ENCODE measurements at places on chromosomes 11 and 22.

- no peak for DNase-seq
Measured at GRCh38 chr22:50486561-50487289, at the start of gene MIOX. TSS of gene MIOX (plus strand) at chr22:50486859. CDS start at chr22:50486898, 39 bp downstream.

- no peak for DNase-seq
Measured at GRCh38 chr11:114262681-114263512, 33.3 kb upstream of the NNMT start.

DNA sequence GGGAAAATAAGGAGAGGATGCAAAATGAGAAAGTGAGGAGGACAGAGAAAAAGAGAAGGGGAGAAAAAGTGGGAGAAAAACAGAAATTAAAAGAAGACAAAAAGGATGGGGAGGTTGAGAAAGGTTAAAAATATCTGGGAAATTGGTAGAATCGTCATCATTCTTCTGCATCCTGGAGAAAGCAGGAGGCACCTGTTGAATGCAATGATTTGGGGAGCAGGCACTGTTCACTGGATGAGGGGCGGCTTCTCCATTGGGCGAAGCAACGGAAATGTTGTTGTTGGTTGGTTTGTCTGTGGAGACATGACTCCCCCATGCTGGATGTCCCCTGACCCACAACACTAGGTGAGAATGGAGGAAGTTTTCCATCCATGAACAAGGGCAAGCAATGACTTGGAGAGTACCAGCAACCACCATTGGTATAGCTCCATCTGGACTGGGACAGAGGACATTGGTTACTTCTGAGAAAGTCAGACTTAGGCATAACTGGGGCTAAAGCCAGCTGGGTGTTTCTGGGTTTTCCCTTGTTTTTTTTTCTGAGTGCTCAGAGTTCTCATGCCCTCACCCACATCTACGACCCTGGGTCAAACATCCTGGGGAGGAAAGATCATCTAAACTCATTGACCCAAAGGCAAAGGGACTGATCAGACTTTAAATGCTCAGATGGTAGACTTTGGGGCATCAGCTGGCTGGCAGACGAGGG lies 11.9 kb upstream of the CD44 start:
- DNase-seq, result no peak

- no peak for DNase-seq
Measured at GRCh38 chr11:39817241-39817640, 1642.2 kb downstream of the LRRC4C start.

DNA sequence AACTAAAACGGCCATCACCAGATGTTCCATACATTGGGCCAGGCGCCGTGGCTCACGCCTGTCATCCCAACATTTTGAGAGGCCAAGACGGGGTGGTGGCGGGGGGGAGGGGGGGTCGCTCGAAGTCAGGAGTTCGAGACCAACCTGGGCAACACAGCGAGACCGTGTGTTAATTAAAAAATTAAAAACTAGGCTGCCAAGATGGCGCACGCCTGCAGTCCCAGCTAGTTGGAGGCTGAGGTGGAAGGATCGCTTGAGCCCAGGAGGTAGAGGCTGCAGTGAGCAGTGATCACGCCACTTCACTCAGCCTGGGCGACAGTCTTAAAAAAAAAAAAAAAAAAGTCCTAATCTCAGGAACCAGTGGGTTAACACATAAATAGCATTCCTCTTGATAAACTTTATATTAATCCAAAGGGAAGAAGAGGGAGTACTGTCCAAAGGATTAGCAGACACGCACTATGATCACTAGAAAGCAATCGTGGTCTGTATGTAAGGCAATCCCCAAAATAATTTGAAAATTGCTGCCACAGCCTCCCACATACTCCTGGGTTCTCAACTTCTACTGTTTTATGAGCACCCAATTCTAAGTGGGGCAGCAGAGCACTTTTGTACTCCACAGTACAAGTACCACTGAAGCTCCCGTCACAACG lies 604 bp downstream of the PUS3 start:
- DNase-seq, result no peak

DNA sequence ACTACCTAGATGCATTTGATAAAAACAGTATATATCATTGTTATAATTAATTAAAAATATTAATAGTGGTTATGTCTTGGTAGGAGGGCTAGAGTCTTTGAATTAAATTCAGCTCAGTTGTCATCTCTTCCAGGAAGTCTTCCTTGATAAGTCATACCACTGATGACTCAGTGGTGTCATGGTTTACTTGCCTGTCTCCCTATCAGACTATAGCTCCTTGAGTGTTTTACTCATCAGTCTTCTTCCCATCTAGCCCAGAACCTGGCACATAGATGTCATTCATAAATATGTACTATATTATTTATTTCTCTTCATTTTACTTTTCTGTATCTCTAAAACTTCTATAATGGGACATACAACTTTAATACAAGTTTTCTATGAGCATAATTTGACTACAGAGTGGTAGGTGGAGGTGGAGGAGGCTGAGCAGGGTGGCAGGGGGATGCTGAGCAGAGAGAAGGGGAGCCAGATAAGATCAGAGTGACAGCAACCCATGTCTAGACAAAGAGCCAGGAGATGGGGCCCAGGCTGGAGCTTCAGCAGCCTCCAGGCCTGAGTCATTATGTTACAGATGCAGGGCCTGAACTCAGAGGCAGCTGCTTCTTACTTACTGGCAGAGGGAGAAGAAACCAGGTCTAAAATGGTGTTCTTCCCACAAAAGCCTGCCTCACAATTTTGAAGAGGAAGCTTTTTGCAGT lies 82.3 kb upstream of the PHOX2A start:
- DNase-seq, result no peak

GRCh38 chr11:95365348-95365747 lies 134.3 kb upstream of the SESN3 start:
- DNase-seq, result no peak

DNA sequence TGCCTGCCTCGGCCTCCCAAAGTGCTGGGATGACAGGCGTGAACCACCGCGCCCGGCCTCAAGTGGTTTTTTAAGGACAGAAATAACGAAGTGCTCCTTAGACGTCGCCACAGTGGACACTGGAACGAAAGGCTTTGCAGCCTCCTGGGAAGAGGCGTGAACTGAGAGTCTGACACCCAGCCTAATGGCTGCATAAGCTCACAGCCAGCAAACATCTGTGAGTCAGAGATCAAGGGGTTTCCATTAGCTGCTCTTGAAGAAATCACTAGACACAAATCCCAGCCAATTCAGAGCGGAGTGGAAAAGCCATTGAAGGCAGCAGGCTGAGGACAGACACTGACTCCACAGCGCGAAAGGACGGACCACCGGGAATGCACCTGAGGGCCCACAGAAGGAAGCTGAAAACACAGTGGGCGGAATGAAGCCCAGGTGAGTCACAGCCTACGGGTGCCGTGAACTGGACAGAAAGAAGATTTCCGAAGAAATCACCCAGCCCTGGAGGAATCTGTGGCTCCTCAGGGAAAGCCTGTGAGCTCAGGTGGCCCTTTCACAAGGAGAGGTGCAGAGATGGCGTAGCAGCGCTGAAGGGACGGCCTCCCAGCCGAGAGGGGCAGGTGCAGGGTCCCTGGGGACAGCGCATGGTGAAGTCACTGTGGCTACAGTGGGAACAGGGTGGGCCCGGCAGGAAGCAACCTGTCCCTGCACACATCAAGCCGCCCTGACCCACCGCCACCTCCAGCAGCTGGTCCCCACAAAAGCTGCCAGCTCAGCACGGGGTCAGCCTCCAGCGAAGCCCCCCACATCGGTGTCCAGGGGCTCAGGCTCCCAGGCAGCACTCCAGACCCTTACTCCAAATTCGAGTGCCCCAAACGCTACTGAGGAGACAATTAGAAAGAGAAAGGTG lies 11.6 kb downstream of the LMNTD2 start:
- no peak for DNase-seq

DNA sequence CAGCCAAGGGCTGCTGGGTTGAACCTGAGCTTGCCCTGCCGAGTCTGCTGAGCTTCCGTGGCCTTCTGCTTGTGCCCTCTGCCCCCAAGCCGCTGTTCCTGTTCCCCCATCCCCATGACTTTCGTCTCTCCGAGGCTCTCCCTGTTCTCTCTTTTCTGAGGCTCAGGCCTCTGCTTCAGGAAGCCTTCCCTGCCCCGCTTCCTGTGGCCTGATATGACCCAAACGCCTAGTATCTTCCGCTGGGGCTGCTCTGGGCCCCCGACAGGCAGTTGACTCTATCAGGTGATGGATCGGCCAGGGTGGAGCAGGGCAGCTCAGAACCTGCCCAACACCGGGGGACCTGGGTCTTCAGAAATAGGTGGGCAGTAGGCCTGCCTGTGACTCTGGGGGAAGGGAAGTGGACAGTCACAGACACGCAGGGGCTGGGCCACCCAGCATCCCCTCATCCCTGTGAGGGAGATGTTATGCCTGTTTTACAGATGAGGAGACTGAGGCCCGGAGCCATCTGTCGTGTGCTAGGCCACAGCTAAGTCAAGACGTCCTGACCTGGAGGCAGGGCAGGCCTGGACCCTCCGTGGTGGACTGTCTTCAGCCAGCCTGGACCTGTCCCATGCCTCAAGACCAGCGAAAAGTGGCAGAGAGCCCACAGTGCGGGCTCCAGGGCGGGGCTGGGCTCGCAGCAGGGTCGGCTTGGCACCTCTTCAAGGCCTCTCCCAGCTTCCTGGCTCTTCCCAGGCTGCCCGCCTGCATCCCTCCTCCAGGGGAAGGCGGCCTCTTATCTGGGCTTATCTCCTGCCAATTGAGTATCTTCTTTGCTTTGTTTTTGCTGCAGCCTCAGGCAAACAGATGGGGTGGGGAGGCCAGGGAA lies 16.2 kb downstream of the BAD start:
- DNase-seq, result no peak

DNA sequence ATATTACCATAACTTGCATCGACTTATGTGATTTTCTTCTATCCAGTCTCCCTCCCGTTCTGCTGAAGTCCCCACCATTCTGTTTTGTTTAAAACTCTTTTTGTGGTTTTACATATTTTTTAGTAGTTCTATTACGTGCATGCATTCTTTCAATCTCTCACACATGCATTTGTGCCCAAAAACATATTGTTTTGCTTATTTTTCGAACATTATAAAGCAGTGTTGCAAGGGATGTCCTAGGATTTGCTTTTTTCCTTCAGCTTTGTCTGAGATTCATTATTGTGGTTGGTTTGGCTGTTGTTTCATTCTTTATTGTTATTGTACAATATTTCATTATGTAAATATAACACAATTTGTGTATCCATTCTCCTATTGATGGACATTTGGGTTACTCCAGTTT lies 235.7 kb downstream of the DYNC2H1 start:
- DNase-seq, result no peak

DNA sequence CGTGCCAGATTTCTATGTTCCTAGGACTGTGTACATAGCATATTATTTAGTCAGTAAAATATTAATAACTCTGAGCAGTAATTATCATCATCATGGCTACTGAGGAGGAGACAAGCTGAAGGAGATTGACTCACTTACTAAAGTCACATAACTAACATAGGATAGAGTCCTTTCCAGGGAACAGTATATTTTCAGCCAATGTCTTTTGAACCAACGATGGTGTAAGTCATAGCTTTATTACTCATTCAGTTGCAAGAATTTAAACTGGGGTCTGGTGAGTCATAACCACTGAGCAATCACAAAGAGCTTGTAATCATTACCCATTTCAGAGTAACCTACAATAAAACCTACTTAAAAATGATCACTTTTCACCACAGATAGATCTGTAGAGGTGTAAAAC lies 1564.8 kb upstream of the TENM4 start:
- no peak for DNase-seq

- DNase-seq, result no peak
Measured at GRCh38 chr22:26054841-26055605, 114.2 kb upstream of the SEZ6L start.

GRCh38 chr11:15905366-15906104 lies 450.8 kb downstream of the SOX6 start:
- DNase-seq, result no peak

DNA sequence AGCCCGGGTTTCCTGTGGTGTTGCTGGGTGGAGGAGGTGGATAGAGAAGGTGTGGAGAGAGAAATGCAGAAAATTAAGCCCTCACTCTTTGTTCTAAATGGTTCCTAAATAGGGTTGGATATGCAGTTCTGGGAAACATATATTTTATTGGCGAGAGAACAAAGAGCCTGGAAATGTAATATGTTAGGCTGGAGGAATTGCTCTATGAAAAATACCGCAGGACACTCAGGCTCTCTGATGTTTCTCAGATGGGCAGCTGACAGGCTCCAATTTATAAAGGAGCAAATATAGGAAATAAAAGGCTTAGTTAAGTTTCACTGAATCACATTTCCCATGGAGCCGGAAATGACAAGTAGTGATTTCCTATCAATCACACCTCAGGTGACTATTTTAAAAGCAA lies 428.0 kb downstream of the TMEM135 start:
- DNase-seq, result no peak

GRCh38 chr11:15615398-15616096 lies 500.8 kb downstream of the INSC start:
- DNase-seq, result no peak

- peak; percentile 3 for DNase-seq
Measured at GRCh38 chr11:86800076-86800959, at the start of gene PRSS23. TSS of gene PRSS23 (plus strand) at chr11:86800542. CDS start at chr11:86807644, 7,102 bp downstream.

DNA sequence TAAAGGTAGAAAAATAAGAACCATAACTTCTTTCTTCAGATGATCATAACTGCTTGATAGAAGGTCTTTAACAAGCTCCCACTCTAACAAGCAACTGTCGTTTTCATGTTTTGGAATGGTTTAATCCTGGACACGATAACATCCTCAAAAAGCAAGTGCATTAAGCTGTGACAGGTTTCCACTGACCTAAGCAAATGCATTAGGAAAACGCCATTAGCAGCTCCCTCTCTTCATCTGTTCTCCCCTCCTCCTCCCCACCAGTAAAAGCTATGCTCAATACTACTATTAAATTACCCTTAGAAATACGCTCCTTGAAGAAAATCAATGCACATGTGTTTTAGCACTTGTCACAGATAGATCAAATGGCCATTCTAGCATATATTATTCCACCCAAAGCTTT lies 729.4 kb downstream of the OPCML start:
- no peak for DNase-seq

DNA sequence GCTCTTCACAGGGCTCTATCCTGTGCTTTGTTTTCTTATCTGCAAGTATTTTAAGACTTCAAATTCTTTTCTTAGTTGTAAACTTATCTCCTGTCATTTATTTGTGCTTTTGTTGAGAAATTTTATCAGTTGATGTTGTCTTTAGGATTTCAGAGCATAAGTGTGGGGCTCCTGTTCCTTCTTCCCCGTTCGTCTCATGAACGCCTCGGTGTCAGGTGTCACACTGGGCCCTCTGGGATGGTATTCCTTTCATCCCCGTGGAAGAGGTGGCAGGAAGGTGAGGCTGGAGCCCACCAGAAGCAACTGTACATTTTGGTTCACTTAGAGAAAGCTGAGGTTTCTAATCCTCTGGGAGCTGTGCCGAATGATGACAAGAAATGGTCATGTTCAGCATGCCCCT lies 17.9 kb downstream of the NADSYN1 start:
- DNase-seq, result no peak
